Stimulated activated CD4-positive, alpha-beta T cell treated with anti-CD3 and anti-CD28 coated beads, Interleukin-1b, Interleukin-23, amount 100 ng/mL, for 24 hours (primary cell): ENCODE measurements at places on chromosomes 16 and 17.

DNA sequence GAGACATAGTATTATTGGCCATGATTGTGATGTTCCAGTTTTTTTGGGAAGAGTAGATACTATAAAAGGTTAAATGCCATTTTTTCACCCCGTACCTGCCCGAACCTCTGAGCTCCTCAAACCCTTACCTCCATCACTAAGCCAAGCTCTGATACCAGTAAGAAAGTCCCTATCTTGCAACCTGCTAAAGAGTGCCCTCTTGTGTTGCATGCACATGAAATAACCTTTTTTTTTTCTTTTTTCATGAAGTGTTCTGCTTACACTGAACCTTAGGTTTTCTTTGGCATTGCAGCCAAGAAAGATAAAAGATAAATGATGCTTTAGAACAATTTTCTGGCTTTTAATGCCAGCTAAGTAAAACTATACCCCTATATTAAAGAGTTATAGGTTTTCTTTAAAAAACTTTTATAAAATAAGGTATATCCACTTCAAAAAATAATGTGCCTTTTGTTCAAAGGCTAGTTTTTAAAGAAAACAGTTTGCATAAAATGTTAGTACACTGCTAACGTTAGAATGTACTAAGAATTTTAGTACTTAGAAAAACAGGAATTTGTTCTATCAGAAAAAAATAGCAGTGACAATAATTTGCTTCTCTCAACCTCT lies 295.3 kb upstream of the PMFBP1 start:
- no peak for DNase-seq

DNA sequence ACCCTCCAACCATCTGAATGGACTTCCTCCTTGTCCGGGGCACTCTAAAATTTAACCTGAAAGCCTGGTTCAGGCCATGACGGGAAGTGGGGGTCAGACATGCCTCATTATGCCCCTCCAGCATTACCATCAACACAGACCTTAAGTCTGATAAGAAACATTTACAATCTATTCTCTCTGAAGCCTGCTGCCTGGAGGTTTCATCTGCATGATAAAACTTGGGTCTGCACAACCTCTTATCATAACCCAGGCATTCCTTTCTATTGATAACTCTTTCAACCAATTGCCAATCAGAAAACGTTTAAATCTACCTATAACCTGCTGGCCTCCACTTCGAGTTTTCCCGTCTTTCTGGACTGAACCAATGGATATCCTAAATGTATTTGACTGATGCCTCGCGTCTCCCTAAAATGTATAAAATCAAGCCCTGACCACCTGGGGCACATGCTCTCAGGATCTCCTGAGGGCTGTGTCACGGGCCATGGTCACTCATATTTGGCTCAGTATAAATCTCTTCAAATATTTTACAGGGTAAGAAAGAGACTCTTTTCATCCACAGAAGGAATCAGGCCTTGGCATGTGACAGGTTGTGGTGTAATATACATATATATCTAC lies 45.6 kb downstream of the LYRM1 start:
- DNase-seq = no peak

DNA sequence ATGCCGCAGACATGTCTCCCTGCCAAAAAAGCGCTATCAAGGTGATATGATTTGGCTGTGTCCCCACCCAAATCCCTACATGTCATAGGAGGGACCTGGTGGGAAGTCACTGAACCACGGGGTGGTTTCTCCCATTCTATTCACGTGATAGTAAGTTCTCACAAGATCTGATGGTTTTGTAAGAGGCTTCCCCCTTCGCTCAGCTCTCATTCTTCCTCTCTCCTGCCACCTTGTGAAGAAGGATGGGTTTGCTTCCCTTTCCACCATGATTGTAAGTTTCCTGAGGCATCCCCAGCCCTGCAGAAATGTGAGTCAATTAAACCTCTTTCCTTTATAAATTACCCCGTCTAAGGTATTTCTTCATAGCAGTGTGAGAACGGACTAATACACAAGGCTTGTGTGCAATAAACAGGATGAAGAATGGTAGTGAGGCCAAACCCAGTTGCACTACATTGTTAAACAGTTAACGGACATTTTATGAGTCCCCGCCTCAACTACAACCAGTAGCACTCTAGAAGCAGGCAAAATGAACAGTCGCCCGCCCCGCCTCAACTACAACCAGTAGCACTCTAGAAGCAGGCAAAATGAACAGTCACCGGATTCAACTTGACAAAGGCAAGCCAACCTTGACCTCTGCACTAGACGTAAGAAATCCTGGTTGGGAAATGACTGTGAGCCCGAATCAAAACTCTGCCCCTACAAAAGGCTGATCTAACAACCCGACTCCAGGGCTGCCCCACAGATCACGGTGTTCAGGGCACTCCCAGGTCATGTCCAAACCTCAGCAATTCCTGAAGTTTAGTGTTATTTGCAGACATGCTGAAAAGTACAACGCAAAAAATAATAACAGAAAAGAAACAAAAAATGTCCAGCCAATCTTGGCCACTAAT lies 26.3 kb downstream of the VPS53 start:
- no peak for DNase-seq

- DNase-seq = no peak
Measured at GRCh38 chr16:75099738-75100602, 16.6 kb downstream of the LDHD start.

- no peak for DNase-seq
Measured at GRCh38 chr16:84481051-84481735, 23.3 kb downstream of the MEAK7 start.

DNA sequence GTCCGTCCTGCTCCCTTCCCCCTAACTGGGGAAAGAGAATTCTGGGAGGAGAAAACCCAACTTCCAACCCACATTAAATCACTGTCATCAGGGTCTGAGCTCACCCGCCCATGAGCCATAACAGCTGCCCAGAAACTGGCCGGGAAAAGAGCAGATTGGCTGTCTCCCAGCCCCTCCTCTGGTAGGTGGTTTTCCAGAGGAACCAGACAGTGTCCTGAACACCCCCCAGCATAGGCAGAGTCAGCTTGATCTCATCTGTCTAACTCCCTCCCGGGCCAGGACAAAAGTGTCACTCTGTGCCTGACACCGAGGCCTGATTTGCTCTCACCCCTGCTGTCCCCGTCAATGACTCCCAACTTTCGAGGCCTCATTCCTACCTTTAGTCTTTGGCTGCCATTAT lies 197.0 kb downstream of the AXIN2 start:
- DNase-seq = no peak

DNA sequence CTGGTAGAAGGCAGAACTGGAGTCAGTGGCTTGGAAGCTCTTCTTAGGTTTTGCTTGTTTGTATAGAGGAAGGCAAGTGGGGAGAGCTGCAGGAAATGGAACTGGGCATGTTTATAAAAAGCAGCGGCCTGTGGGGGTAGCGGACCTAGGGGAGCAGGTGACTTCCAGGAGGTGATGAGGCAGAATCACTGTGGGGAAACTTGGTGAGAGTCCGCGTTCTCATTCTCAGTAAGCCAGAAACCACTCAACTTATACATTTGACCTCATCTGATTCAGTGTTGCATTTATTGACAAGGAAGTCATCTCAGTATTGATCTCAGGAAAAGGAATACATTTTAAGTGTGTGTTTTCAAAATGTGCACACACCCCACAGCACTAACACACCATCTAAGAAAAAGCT lies 299.8 kb downstream of the CNTNAP4 start:
- no peak for DNase-seq

DNA sequence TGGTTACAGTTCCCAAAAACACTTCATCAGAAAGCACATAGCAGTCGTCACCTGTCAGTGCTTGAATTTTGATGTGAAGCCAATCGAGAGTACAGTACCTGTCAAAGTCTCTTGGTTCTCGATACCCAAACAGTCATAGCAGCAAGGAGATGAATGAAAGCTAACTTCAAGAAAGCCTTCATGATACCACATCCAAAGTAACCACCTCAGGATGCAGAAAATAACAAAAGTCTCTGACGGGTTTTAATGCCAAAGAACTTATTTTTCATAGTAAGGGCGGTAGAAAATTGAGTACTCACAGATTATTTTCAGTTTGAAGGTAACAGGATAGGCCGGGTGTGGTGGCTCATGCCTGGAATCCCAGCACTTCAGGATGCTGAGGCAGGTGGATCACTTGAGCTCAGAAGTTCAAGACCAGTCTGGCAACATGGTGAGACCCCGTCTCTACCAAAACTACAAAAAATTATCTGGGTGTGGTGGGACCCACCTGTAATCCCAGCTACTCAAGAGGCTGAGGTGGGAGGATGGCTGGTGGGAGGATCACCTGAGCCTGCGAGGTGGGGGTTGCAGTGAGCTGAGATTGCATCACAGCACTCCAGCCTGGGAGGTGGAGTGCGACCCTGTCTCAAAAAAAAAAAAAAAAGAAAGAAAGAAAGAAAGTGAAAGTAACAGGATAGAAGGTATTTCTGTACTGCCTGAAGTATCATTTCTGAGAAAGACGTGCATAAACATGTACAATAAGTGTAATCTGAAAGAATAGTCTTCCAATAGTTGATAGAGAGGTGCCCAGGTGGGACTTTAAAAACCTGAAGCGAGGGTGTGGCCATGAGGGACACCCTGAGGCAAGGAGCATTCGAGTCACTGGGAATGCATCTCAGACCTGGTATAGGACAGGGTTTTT lies 15.4 kb downstream of the MFSD11 start:
- no peak for DNase-seq

DNA sequence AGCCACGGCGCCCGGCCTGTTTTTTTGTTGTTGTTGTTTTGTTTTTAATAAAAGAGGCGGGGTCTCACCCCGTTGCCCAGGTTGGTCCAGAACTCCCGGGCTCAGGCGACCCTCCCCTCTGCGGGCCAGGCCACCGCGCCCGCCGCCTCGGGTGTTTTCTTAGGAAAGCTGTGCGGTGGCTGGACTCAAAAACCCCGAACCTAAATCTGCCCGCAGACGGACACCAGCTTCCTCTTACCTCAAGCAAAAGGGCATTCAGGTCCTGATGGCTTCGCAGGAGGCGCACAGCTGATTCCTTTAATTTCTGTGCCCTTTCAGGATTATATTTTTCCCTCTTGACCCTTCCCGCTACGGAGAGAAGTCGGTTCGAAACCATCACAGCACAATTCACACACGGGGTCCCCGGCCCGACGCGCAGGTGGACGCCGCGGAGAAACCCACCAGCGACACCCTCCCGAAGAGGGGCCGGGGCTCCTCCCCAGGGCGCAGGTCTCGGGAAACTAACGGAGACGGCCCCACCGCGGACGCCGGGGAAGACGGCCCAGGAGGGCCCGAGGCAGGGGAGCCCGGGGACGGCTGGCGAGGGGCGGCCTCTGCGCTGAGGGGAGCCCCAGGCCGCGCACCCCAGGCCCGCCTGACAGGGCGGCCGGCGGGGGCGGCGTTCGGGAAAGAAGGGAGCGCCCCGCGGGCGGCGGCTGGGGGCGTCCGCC lies 653 bp downstream of the FANCA start:
- no peak for DNase-seq

GRCh38 chr17:16439303-16439791 lies 24.0 kb downstream of the TRPV2 start:
- DNase-seq = no peak

- DNase-seq = no peak
Measured at GRCh38 chr17:9769036-9769695, 22.2 kb downstream of the DHRS7C start.

DNA sequence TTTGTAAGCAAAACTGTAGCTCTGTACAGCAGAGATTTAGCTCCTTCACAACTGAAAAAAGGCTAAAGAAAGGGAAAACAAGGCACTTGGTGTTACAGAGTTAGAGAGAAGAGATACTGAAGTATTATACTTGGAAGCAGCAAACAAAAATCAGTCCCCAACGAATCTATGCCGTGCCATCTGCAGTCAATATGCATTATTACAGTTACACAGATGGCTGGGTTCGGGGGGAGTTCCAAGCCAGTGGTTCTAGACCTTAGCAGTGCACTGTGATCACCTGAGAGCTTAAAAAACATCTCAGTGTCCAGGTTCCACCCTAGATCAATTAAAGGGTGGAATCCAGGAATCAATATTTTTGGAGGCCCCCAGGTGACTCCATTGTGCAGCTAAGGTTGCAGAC lies 489.9 kb downstream of the SHISA9 start:
- no peak for DNase-seq

- no peak for DNase-seq
Measured at GRCh38 chr17:17344507-17345293, 41.5 kb downstream of the NT5M start.

GRCh38 chr17:27489045-27489715 lies 32.9 kb downstream of the KSR1 start:
- DNase-seq = no peak

- DNase-seq = no peak
Measured at GRCh38 chr16:1199347-1200013, 25.6 kb downstream of the TPSG1 start.

- DNase-seq = no peak
Measured at GRCh38 chr16:57485091-57485915, 990 bp downstream of the DOK4 start.

DNA sequence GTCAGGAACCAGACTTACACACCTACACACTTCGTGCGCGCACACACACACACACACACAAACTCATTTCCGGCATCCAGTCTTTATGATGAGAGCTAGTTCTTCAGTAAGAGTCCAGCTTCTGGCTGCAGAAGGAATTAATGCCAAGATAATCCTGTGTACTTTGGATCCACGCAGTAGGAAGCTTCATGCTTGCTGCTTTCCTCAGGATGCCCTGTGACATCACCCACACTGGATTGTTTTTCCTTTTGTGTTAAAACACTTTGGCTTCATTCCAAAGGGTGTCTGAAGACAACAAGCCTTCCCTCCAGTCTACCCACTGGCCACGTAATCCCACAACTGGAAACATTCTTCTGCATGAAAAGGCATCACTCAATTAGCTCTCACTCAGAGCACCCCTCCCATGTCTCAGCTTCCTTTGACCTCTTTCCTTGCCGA lies 35.4 kb downstream of the KCNJ16 start:
- no peak for DNase-seq

DNA sequence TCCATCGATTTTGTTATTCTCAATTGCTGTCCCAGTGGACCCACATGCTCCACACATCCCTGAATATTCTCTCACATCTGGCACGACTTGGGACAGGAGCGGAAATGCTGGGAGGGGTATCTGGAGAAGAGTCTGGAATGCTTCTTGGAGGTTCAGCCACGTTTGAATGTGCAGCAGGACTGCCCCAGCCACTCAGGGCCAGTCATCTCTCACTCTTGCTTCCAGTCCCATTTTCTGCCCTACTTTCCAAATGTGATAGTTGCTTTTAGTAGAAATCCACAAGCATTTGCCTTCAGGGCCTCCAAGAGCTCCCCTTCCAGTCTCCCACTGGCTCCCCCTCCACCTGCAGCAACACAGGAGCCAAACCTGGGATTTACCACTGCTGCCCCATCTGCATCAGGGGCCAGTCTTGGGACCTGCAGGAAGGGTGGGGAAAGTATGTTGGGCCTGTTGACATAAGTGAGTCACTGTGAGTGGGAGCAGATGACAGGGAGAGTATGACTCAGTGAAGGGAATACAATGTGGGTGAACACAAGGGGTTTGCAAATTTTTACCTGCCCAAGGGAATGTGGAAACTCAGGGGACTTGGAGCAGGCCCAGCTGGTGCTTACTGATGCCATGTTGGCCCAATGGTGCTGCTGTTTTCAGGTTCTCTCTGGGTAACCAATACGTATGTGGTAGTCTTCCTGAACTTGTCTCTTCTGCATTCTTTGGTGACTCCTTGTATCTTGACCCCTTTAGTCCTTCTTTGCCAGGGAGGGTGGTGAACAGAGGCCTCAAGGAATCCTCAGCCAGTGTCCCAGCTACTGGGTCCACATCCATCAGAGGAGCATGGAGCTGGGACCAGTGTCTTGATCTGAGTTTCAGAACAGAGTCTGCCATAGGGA lies 78.8 kb upstream of the CRHR1 start:
- DNase-seq = no peak
